ENCODE measurements at places on chromosomes 13 and 19.
A peak's percentile ranks its signal among the peaks of the same experiment; 100 is the strongest.

- DNase-seq: no peak
These were observed 36.5 kb downstream of the B3GLCT start for GRCh38 chr13:31236211-31236786.

DNA sequence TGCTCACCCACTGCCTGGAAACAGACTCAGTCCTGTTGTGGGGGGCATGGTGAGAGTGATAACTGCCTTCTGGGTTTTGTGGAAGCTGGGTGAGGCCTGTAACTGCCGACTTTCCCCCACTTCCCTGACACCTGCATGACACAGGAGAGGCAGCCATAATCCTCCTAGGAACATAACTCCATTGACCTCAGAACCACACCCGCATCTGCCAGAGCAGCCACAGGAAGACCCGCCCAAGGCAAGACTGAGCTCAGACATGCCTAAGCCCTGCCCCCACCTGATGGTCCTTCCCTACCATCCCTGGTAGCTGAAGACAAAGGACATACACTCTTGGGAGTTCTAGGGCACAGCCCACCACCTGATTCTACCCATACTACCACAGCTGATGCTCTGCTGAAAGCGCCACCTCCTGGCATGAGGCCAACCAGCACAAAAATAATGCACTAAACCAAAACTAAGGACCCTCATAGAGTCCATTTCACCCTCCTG is 326.7 kb downstream of the RBM26 start:
- no peak for DNase-seq

DNA sequence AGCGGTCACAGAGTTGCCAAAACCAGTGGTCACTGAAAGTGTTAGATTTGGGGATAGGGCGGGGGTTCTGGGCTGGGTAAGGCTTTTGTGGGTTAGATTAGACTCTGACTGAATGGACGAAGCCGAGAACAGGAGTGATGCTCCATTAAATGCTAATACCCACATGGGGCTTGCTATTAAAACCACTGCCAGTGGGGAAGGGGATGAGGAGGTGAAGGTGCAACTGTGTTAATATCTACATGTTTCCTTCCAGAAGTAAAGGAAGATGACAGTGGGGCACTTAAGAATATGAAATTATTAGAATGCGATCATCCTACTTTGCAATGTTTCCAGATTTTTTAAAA is 573 bp upstream of the ZNF614 start:
- no peak for DNase-seq

DNA sequence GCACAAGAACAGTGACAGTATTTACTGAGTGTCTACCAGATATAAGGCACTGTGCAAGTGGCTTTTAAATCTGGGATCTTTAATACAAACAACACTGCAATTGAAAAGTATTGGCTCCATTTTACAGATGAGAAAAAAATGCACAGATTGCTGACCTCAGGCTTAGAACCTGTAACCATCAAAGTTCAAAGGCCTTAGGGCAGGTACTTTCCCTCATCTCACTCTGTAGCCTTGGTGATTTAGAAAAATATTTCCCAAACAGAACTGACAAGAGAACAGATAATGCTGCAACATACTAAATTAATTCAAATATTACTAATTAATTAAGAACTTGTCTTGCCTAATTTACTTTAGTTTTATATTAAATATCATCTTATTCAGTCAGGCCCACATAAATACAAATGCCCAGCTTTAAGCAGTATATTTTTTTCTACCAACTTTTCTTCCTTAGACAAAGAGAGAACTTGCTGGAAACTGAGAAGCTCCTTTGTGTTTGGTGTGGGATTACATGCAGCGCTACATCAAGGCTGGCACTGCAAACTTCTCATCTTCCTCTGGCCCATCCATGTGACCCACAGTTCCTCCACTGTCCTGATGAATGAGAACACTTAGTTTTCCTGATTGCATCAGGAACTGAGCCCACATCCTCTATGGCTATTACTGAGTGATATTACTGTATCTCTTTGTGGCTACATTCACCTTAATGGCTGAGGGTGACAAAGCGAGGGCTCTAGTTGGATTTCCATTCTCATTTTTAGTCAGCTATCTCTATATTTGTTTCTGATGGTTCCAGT is 302.1 kb downstream of the ENOX1 start:
- DNase-seq: no peak

GRCh38 chr13:29844441-29844840 is 6.0 kb downstream of the UBL3 start:
- no peak for DNase-seq

GRCh38 chr13:73141292-73141771 is 82.5 kb downstream of the KLF5 start:
- DNase-seq: no peak

GRCh38 chr19:7680606-7681339 is at the start of gene TRAPPC5:
Gene TRAPPC5, plus strand, starts transcription at chr19:7680833. Its CDS starts 1,421 bp downstream, at chr19:7682254.
- DNase-seq: peak; percentile 89

GRCh38 chr13:25422153-25422552 is 50.4 kb downstream of the ATP8A2 start:
- DNase-seq: no peak

DNA sequence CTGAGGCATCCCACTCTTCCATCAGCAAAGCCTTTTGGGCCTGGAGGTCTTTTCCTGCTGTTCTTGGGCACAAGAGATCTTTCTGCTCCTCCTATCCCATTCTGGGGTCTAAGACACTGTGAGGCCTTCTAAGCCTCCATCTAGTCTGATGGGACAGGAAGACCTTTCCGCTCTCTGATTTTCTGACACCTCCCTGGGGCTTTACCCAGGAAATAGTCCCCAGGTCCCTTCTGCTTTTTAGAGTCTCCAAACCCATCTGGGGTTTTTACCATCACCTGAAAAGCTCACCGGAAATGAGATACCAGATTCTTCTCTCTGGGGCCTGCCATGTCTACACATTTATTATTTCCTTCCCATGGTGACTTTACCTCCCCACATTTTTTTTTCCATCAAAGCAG is 21.1 kb downstream of the CLEC17A start:
- DNase-seq: no peak

DNA sequence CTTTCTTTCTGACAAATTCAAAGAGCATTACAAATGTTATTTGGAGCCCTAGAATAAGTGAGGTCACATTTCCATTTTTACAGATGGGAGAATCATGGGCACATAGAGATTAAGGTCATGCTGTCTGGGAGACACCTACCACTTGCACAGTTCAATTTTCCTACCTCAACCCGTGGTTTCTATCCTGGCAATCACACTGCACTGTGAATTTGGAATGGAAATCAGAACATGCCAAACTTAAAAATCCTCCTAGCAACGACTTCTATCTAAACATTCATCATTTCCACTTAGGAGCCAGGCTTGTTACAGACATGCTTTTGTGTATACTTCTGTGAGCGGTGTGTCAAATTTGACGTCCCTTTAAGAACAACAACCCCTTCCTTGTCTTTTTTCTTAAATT is 251.5 kb downstream of the DNAJC15 start:
- no peak for DNase-seq

GRCh38 chr13:102376318-102376717 is 25.5 kb downstream of the FGF14 start:
- DNase-seq: no peak

DNA sequence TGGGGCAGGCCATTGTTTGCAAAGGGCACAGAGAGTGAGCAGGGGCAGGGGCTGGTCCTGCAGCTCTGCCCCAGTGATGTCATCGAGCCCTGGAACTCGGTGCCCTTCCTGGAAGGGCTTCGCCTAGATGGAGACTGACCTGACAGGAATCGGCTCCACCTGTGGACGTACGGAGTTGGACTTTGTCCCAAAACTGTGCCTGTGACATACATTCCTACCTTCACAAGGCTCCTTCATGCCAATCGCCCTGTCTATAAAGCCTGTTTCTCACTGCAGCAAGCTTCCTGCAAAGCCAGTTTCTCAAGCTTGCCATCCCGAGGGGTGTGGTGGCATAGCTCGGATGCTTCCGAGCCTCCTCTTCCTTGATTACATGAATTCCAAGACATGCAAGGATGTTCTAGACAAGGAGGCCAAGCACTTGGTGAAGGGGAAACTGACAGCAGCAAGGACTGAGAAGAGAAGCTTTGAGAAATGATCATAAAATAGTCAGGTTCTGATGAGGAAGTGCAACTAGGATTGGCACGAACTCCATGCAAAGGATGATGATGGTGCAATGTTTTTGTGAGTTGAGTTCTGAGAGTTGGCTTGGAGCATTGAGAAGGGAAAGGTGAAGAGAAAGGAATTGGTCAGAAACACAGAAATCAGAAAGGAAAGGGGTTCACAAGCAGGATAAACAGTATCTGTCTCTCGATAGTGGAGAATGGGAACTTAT is 73.6 kb upstream of the STK24 start:
- DNase-seq: no peak

GRCh38 chr13:46759846-46760245 is 37.1 kb downstream of the ESD start:
- DNase-seq: no peak

- DNase-seq: no peak
These were observed 4.4 kb downstream of the SPC24 start for GRCh38 chr19:11151181-11151580.

DNA sequence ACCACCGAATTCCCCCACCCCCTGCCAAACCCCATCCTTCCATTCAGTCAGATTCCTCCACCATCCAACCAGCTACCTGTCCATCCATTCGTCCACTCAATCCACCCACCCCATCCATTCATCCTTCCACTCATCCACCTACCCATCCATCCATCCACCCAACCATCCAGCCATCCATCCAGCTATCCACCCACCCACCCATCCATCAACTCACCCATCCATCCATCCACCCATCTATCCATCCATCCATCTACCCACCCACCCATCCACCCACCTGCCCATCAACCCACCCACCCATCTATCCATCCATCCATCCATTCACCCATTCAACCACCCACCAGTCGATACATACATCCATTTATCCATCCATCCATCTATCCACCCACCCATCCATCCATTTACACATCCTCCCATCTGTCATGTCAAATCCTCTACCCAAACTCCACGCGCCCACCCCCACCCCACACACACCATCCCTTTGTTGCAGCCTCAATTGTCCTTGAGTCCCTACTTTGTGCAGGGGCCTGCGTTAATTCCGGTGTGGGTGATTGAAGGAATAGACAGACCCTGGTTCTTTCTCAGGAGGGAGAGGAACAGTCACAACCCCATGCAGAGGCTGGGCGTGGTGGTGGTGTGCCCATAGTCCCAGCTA is 5.3 kb upstream of the SLC5A5 start:
- DNase-seq: no peak

GRCh38 chr13:101218484-101218883 is 197.8 kb downstream of the NALCN start:
- DNase-seq: no peak

DNA sequence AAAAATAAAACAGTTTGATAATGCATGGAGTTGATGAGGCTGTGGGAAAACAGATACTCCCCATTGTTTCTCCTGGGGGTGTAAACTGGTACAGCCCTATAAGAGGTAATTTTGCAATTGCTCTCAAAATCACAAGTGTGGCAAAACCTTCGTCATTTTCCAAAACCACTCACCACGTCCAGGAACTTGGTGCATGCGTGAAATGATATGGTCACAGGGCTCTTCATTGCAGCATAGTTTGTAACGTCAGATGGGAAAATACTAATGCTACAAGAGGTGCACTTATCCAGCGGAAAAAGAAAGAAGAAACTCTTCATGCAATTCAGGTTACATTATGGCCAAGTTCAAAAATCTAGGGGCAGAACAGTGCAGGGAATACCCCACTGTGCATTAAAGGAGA is 11.9 kb upstream of the PLAUR start:
- no peak for DNase-seq

GRCh38 chr19:16033136-16033530 is 43.2 kb upstream of the TPM4 start:
- DNase-seq: no peak

DNA sequence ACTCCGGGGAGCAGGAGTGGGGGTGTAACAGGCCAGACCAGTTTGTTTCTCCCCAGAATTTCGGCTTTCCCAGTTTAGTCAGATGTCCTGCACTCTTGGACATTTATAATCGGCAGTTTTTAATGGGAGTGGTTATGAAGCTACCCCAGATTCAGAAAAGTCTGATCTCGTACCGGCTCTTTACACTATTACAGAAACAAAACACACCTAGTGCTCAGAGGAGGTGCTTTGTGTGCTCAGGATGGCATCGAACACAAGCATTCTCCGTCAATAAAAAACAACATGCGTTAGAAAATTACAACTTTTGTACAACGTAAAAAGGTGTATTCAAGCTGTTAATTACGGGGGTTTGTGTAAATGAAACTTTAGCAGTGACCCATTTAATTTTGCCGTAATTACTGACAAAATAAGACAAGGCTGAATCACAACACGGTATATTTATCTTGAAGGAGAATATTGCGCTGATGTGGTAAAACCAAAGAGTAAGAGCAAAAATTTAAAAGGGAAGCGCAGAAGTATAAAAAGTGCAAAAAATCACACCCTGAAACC is 6.6 kb upstream of the SOX1 start:
- DNase-seq: no peak

DNA sequence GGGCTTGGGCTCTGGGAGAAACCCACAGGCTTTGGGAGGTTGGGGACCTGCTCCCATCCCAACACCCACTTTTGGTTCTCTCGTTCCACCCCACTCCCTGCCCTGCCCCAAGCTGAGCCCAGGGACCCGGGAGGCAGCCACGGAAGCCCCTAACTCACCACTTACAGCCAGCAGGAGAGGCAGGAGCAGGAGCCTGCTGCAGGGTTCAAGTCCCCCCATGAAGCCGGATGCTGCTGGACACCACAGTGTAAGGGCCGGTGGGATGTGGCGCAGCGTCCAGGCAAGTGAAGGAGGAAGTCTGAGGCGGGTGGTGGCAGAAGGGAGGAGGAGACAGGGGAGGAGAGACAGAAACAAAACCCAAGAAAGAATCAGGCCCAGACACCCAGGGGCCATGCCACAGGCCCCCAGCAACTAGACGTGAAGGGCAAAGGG is at the start of gene TYROBP:
Gene TYROBP, minus strand, starts transcription at position 286 of the 432 bp plus-strand sequence. Its CDS starts 67 bp downstream, at position 219.
- no peak for DNase-seq

GRCh38 chr13:87536899-87537298 is 134.3 kb upstream of the SLITRK5 start:
- no peak for DNase-seq

GRCh38 chr19:35209646-35210045 is 18.9 kb downstream of the FAM187B start:
- no peak for DNase-seq

DNA sequence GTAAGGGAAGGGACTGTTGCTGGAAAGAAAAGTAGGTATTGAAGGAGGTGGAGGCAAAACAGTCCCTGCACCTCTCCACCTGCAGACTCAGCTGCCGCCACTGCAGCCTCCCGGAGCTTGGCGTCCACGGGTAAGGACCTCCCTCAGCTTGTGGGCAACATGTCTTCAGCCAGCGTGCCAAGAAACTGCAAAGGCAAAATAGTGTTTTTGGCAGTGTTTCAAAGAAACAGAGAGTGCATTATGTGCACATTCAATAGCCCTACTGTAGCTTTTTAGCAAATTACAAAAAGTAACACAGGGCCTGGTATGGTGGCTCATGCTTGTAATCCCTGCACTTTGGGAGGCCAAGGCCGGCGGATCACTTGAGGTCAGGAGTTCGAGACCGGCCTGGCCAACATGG is 57.4 kb downstream of the ATP11A start:
- no peak for DNase-seq

Data from activated T-cell treated with anti-CD3 and anti-CD28 coated beads for 48 hours (primary cell).